ENCODE measurements at places on chromosomes 1 and 21.

DNA sequence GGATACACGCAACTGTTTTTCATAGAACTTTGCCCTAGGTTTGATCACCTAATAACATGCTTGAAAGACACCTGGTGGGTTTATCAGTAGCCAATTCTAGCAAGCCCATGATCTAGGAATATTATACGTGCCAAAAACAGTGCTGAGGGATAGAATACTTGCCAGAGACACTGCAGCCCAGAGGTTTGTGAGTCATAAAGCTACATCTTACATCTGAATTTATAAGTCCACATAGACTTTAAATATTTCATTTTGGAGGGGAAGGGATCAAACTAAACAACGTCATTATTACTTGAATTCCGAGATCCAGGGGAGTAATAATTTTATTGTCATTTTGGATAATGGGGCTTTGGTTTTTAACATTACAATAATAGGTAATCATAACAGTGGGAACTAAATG lies 31.7 kb downstream of the RGL1 start:
- DNase-seq, result no peak

DNA sequence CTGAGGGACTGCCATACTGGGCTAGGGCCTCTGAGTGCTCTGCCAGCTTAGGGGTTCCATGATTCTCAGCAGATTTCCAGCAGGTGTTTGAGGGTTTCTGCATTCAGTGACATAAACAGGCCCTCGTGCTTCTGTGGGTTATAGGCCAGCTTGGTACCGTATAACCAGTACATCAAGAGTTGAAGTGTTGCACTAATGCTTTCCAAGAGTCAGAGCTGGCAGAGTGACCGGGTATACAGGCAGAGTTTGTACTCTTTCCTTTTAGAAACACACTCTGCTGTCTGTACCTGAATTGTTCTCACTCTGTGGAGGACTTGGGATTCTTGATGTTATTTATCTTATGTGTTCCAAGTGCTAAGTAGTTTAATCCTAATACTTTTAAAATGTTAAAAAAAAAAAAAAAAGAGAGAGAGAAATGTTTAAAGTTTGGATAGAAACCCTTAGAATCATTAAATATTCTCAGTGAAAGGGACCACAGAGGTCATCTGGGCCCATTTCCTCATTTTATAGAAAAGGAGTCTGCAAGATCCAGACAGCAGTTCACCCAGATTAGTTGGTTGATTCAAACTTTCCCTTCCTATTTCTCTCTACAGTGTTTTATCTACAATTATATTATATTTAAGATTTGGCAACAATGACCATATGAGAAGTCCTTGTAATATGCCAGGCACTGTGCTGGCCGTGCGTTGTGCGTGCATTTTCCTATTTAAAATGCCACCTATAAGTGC lies 325.8 kb downstream of the KIF26B start:
- DNase-seq, result peak; percentile 23

DNA sequence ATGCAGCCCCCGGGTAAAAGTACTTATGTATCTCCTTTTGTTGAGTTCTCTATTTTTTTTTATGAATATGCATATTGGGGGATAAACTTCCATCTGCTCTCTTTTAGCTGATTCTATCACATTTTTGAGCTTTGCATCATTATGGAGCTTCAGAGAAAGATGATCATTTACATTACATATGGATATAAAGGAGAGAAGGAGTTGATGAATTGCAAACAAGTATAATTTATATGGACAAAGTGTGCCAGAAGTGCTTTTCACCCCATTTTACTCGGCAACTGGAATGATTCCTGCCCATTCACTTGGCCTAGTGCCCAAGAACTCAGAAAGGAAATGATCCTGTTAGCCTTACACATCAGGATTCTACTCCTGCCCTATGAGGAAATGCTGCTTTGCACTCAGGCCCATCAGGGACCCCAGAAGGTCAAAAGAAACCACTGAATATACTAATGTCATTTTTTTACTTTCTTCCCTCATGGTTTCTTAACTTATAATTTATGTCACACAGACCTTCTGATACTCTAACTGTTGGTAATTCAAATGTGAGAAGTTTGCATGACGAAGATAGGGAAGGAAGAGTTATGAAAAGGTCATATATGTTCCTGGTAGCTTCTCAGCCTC lies 65.6 kb downstream of the SAMSN1 start:
- DNase-seq, result peak; percentile 58

GRCh38 chr1:177334903-177335302 lies 164.1 kb downstream of the BRINP2 start:
- DNase-seq, result no peak

DNA sequence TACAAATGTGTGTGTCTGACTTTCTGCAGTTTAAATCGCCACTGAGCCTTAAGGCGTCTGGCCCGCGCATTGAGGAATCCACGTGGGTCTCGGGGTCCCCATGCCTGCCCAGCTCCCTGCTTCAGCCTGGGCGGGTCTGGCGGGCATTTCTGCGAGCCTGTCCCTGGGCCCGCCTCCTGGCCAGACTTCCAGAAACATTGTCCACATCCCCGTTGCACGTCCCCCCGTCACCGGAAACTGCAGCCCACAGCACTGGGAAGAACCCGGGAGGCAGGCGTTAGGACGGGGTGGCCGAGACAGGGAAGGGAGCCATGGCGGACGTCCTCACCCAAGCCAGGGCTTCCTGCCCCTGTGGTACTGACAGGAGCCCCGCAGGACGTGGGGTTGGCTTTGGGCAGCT lies 113.1 kb upstream of the COL6A1 start:
- no peak for DNase-seq

GRCh38 chr21:38272215-38272614 lies 15.4 kb downstream of the KCNJ15 start:
- no peak for DNase-seq

DNA sequence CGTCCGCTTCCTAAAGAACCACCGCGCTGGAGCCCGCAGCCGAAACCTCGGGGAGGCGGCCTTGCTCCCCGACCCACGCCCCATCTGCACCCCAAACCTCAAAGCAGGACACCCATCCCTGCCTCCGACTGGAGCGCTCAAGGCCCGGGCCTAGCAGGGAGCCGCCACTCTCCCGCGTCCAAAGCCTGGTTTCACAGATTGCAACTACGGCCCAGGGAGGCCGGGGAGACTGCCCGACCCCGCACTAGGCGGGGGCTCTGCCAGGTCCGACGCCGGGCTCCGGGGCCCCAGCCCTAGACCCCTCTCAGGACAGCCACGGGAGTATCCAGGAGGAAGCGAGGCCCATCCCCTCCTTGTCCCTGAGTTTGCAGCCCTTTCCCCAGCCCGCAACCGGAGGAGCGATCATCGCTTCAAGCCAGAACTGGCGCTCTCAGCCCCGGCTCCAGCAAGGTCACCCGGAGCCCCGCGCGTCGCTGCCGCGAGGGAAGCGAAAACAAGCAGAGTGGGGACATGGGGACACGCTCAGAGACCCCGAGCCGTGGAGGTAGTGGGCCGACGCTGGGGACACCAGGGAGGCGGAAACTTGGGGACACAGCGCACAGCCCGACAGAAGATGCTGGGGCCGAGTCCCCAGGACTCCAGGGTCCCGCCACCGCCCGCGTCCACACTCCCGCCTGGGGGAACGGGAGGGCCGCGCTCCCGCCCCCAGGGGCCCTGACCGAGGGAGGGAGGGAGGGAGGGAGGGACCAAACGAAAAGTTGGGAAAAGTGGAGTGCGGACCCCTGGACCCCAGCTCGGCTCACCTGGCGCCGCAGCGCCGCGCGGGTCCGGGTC lies 433 bp downstream of the TMEM200B start:
- no peak for DNase-seq

DNA sequence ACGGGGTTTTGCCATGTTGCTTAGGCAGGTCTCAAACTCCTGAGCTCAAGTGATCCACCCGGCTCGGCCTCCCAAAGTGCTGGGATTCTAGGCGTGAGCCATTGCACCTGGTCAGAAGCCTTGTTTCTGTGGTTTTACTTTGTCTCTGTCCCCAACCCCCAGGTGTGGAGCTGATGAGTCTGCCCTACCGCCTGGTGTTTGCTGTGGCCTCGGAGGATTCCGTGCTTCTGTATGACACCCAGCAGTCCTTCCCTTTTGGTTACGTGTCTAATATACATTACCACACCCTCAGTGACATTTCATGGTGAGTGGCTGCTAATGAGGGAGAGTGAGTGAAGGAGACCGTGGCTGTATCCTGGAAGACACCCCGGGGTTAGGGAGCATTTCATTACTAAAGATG lies 26.1 kb downstream of the CHAF1B start:
- DNase-seq, result no peak

- DNase-seq, result no peak
These were observed 21.9 kb upstream of the ALDH4A1 start for GRCh38 chr1:18924221-18924691.

- DNase-seq, result peak; percentile 25
These were observed 207.1 kb downstream of the AKT3 start for GRCh38 chr1:243642936-243643335.

DNA sequence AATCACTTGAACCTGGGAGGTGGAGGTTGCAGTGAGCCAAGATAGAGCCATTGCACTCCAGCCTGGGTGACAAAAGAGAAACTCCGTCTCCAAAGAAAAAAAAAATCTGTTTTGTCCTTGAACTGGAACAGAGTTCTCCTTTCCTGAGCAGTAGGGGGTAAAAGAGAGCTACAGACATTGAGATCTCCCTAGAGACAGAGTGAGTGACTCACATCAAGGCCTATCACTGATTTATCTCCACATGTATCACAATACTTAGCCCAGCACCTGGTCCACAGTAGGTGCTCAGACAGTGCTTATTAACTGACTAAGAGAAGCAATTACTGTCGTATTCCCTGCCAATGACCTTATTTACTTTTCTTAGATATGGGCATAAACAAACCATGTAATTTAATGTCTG lies 354.1 kb upstream of the C1orf87 start:
- no peak for DNase-seq

- DNase-seq, result no peak
These were observed 72.9 kb downstream of the IFI44 start for GRCh38 chr1:78722521-78722920.

- DNase-seq, result no peak
These were observed 74.6 kb downstream of the PIK3R3 start for GRCh38 chr1:46057781-46058180.

- no peak for DNase-seq
These were observed 62.4 kb downstream of the DIRAS3 start for GRCh38 chr1:67988066-67988465.

GRCh38 chr1:159924025-159924790 lies 1.1 kb downstream of the TAGLN2 start:
- peak; percentile 94 for DNase-seq

- no peak for DNase-seq
These were observed 244.4 kb downstream of the TGFB2 start for GRCh38 chr1:218589487-218589886.

All from CD14-positive monocyte (primary cell).